ENCODE measurements at places on chromosomes 13 and 19.

GRCh38 chr13:31088826-31089420, 72.8 kb downstream of the HSPH1 start:
- no peak overlapping the region for H3K27ac ChIP-seq
- H3K36me3 ChIP-seq: no peaks in the 10 kb centered on the region
- H3K4me3 ChIP-seq: no peak overlapping the region
- H3K4me1 ChIP-seq: no peaks in the 10 kb centered on the region
- H3K27me3 ChIP-seq: no peaks in the 10 kb centered on the region

DNA sequence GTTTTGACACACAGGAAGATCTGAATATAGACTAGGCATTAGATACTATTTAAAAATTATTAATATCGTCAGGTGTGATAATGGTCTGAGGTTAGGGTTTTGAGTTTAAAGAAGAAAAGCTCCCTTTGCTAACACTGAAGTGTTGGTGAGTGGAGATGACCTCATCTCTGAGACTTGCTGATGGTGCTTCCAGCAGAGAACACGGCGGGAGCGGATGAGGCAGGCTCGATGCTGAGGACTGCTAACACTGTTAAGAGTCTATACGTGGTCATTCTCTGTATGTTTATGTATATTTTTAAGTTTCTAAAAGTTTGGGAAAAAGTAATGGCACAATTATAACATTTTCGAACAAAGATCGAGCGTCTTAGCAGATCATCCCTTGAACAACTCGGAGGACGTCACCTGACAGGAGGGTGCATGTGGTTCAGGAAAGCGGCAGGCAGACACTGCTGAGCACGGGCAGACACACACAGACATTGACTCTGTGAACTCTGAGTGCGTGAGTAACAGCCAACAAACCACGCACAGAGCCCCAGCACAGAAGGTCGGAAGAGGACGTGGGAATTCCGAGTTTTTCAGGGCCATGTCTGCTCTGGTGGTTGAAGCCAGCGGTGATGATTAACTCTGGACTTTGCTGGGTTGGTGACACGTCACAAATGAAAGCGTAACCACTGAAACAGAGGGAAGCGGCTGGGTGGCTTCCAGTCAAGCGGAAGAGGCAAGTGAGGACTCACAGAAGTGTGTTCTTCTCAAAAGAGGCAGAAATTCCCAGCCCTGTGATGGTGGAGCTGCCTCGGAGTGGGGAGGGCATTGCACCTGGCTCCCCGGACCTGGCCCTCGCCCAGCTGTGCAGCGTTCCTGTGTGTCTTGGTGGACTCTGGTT, 91.9 kb upstream of the TEX29 start:
- H3K36me3 ChIP-seq: no peaks in the 10 kb centered on the region
- peaks cover 4% of the 10 kb centered on the region for H3K4me1 ChIP-seq
- no peak for DNase-seq
- H3K27ac ChIP-seq: no peak overlapping the region

DNA sequence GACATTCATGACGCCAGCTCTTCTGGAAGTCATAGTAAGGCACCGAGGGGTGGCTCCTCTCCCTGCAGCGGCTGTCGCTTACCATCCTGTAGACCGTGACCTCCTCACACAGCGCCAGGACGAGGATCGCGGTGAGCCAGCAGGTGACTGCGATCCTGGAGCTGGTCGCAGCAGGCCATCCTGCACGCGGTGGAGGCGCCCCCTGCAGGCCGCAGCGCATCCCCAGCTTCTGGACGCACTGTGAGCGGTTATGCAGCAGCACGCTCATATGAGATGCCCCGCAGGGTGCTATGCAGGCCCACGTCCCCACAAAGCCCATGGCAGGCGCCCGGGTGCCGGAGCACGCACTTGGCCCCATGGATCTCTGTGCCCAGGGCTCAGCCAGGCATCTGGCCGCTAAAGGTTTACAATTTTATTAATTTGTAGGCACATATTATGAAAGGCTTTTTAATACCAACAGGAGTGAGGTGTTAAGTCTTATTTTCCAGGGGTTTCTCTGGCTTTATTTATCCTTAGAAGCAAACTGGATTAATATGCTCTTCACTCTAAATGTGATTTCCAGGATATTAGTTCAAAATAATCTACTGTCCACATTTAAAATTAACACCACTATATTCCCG, 35.6 kb upstream of the PSPC1 start:
- no peak overlapping the region for H3K4me3 ChIP-seq
- peak; percentile 19 for DNase-seq
- H3K27ac ChIP-seq: no peak overlapping the region
- no peaks in the 10 kb centered on the region for H3K36me3 ChIP-seq

GRCh38 chr13:22285867-22286266, 615.0 kb downstream of the FGF9 start:
- no peaks in the 10 kb centered on the region for H3K27me3 ChIP-seq
- no peak overlapping the region for H3K4me3 ChIP-seq
- no peak overlapping the region for H3K27ac ChIP-seq
- DNase-seq: no peak

DNA sequence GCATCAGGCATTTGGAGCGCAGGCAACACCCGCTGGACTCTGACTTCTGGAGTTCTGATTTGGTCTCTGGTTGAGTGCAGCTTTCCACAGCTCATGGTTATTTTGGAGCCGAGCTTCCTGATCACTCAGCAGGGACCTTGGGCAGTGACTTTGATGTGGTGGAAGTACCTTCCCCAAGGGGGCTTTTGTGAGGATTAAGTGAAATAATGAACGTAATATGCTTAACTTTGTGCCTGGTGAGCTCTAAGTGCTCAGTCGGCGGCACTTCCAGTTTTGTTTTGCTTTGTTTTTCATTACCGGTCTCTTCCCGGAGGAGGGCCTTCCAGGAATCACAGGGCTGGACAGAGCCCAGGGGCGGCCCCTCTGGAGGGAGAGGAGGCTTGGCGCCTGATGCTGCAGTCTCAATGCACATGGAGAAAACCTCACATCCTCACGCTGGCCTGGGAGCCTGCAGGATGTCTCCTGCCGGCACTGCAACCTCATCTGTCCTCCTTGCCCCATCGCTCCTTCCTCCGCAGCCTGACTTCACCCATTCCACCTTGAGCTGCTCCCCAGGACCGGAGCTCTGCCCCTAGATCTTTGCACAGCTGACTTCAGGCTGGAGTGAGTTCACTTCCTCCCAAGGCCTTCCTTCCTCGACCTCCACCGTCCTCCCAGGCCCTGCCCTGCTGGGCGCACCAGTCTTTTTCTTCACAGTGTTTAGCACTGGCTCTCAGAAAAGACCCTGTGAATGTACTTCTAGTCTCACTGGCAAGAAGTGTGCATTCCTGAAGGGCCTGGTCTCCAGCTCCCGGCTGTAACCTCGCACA, 1.5 kb downstream of the PLEKHF1 start:
- DNase-seq: peak; percentile 55
- H3K27ac ChIP-seq: peak overlapping the region; percentile 81
- H3K4me1 ChIP-seq: peaks cover 53% of the 10 kb centered on the region
- H3K4me3 ChIP-seq: peak overlapping the region; percentile 32

DNA sequence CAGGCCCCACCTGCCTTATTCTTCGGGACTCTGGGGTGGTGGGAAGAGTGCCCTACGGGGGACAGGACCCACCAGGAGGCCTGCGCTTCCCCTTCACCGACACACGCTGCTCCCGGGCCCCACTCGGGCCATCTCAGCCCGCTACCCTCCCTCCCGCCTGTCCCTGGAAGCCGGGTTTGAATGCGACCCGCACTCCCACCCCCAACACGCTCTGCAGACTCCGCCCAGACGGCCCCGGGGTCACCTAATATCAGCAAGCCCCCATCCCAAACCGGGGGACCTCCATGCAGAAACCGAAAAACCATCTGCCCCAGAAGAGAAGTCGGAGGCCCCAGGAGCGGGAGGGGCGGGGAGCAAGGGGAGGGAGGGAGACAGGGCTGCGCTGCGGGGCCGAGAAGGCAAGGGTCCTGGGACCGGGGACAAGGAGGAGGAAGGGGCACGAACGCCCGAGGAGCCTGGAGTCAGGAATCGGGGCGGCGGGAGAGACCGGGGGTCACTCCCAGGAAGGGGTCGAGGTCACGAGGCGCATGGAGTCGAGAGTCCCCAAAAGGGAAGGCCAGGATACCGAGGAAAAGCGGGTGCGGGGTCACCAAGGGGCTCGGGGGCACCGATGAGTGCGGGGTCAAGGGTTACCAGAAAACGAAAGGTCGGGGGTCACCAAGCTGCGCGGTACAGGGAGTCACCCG, 766 bp downstream of the SBNO2 start:
- H3K27me3 ChIP-seq: no peaks in the 10 kb centered on the region
- DNase-seq: no peak
- H3K4me1 ChIP-seq: peaks cover 39% of the 10 kb centered on the region
- peak overlapping the region; percentile 97 for H3K27ac ChIP-seq
- H3K4me3 ChIP-seq: peak overlapping the region; percentile 100

GRCh38 chr19:43741075-43741825, 13.5 kb downstream of the SMG9 start:
- no peak for DNase-seq
- no peak overlapping the region for H3K4me3 ChIP-seq
- peaks cover 31% of the 10 kb centered on the region for H3K36me3 ChIP-seq
- no peaks in the 10 kb centered on the region for H3K4me1 ChIP-seq
- H3K27ac ChIP-seq: peak overlapping the region; percentile 90

- peaks cover 8% of the 10 kb centered on the region for H3K4me1 ChIP-seq
- no peaks in the 10 kb centered on the region for H3K27me3 ChIP-seq
- DNase-seq: no peak
- H3K27ac ChIP-seq: no peak overlapping the region
- H3K4me3 ChIP-seq: no peak overlapping the region
- no peaks in the 10 kb centered on the region for H3K36me3 ChIP-seq
Measured at GRCh38 chr19:46291829-46292228, 5.0 kb upstream of the HIF3A start.

- H3K27me3 ChIP-seq: no peaks in the 10 kb centered on the region
- H3K4me1 ChIP-seq: peaks cover 35% of the 10 kb centered on the region
- H3K4me3 ChIP-seq: no peak overlapping the region
- H3K36me3 ChIP-seq: no peaks in the 10 kb centered on the region
- no peak for DNase-seq
Measured at GRCh38 chr13:39770221-39771090, 115.0 kb downstream of the COG6 start.

DNA sequence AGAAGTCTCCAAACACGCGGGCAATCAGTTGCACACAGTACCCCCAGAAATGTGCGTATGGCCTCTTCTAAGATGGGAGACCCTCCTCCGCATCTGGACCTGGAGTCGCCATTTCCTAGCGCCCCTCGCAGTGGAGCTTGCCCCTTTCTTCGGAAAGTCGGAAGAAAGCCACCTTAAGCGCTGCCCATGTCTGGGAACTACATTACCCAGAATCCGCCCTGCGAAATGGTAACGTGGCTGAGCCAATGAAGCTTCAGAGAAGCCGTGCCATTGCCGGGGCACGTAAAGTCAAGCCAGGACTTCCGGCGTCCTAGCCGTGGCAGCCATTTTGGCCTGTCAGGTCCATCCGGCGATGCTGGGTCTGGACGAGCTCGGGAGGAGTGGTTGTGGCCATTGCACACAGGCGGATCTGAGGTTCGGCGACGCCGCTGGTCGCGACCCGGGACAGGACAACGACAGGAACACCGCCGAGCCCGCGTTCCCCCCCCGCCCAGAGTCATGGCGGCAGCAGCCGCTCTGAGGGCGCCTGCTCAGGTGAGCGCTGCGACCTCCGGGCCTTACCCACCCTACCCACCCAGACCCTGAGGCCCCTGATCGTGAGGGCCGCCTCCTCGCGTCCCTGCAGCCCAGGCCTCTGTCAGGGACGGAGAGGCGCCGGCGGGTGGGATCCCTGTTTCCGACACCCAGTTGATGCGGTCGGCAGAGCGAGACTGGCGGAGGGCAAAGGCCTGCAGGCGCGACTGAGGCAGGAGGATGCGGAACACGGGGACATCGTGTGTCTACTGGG, at the start of gene ZNF586:
ZNF586 (plus strand) TSS at position 332 of the 787 bp plus-strand sequence; CDS start at position 499, 167 bp downstream.
- H3K27me3 ChIP-seq: no peaks in the 10 kb centered on the region
- H3K36me3 ChIP-seq: no peaks in the 10 kb centered on the region
- H3K4me3 ChIP-seq: peak within 1 kb of the TSS; percentile 87
- H3K27ac ChIP-seq: peak within 1 kb of the TSS; percentile 95

GRCh38 chr13:27967203-27967735, 1.8 kb downstream of the CDX2 start:
- DNase-seq: no peak
- peak overlapping the region; percentile 73 for H3K4me3 ChIP-seq
- H3K27me3 ChIP-seq: peaks cover 97% of the 10 kb centered on the region

DNA sequence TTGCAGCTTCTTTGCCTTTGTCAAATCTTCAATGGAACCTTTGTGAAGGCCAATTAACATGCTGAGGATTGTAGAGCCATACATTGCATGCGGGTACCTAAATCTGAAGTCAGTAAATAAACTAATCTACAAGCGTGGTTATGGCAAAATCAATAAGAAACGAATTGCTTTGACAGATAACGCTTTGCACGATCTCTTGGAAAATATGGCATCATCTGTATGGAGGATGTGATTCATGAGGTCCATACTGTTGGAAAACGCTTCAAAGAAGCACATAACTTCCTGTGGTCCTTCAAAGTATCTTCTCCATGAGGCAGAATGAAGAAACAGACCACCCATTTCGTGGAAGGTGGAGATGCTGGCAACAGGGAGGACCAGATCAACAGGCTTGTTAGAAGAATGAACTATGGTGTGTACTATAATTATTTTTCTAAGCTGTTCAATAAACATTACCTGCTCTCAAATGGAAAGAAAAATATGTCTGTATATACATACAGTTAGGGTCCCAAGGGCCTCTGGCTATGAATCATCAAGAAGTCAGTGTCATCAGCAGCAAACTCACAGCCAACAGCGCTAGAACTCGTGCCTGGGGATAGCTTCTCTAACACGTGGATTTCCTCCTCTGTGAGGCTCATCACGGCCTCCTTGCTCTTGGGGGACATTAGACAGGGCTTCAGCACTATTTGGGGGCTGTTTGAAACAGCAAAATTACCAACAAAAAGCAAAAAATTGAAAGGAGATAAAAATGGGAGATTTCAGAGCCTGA, 2.9 kb upstream of the CD70 start:
- H3K27ac ChIP-seq: no peak overlapping the region
- H3K4me1 ChIP-seq: peaks cover 17% of the 10 kb centered on the region

DNA sequence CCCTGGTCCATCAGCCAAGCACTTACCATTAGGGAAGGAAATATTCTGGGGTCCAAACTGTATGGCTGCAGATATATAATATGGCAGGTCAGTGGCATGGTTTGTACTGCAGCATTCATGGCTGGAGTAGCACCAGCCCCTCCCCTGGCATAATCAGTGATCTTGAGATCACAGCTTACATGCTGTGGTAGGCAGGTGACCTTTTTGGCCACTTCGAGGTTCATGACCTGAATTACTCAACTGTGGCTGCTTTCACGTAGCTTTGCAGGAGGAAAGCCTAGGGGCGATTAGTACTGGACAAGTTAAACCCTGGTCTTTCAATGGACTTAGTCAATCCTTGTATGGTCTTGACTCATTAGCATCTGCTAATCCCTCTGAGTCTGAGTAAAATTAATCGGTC, 169.8 kb downstream of the SPRY2 start:
- no peak overlapping the region for H3K4me3 ChIP-seq
- DNase-seq: no peak
- no peaks in the 10 kb centered on the region for H3K36me3 ChIP-seq
- H3K4me1 ChIP-seq: no peaks in the 10 kb centered on the region
- H3K27ac ChIP-seq: no peak overlapping the region

DNA sequence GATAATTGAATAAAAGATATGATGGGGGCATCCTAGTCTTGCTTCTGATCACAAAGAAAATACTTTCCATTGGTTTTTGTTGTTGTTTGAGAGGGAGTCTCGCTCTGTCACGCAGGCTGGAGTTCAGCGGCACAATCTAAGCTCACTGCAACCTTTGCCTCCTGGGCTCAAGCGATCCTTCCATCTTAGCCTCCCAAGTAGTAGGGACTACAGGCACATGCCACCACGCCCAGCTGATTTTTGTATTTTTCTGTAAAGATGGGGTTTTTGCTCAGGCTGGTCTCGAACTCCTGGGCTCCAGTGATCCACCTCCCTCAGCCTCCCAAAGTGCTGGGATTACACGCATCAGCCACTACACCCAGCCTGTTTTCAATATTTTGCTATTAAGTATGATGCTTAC, 17.1 kb upstream of the PSMC4 start:
- no peaks in the 10 kb centered on the region for H3K36me3 ChIP-seq
- no peak overlapping the region for H3K4me3 ChIP-seq
- H3K27me3 ChIP-seq: no peaks in the 10 kb centered on the region
- no peaks in the 10 kb centered on the region for H3K4me1 ChIP-seq
- H3K27ac ChIP-seq: no peak overlapping the region
